Uterus (tissue), 4 donors: ENCODE measurements at places on chromosomes 7 and 10. TPM values are rescaled to one million over a fixed set of nuclear protein-coding genes. Genes with fewer than 3 reads are reported as not detected.

DNA sequence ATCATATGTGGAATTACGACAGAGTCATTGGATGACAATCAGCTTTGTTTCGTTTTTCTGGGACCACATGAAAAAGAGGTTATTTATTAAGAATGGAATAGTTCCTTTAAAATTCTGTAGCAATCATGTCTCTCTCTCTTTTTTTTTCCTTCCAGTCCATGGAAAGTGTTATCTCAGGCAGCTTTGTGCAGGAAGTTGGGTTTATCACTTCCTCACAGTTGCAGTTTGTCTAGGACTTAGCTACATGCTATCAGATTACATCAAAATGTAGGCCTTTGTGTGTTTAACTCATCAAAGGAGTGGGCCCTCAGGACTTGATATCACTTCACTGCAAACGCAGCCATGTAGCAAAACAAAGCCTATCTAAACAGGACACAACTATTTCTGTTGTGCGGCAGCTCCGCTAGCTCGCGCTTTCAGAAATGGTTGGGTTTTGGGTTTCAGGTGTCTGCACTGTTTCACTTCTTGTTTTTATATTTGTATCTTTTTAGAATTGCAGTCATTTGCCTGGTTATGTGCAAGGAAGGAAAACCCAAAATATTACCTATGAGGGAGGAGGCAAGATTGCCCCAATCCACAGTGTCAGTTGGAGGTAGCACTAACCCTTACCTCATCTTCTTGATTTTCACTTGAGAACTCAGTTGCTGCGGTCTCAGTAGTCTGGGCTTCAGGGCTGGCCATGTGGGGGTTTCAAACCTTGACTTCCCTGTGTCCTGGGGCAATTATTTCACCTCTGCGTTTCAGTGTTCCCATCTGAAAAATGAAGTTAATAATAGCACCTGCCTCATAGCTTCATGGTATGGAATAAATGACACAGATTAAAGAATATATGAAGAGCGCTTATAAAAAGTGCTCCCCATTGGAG is 66.7 kb downstream of the HHEX start:
- no peaks in the 10 kb centered on the region for H3K27me3 ChIP-seq
- no peaks in the 10 kb centered on the region for H3K4me1 ChIP-seq
- H3K4me3 ChIP-seq, result no peak overlapping the region
- DNase-seq, result no peak

DNA sequence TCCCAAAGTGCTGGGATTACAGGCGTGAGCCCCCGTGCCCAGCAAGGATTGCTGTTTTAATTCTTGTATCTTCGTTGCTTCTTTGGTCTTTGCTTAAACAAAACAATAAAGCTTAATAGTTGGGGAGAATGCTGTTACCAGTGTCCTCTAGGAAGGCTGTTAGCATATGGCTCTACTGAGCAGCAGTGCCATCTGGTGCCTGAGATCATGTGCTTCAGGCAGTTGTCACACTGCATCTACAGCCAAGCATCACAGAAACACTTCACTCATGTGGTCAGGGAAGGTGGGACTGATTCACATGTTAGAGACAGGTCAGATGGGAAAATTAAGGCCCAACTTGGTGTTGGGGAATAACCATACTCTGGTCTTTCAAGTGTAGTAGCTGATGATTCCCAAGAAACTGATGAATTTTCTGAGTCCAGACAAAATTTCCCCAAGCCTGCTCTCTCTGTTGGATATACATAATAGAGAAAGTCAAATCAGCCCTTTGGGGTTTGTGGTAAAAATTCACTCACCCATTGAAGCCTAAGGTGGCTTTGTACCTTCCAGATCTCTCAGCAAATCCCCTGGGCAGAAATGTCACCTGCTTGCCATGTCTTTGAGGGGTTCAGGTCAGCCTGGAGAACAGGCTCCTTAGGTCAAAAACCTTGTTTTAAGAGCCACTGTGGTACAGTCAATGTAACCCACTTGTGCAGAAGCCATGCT is 28.4 kb downstream of the UBE2D4 start:
- no peaks in the 10 kb centered on the region for H3K36me3 ChIP-seq
- H3K4me1 ChIP-seq, result no peaks in the 10 kb centered on the region
- no peak overlapping the region for H3K27ac ChIP-seq
- no peak overlapping the region for H3K4me3 ChIP-seq
- no peaks in the 10 kb centered on the region for H3K27me3 ChIP-seq

GRCh38 chr10:51862149-51862548 is 162.8 kb upstream of the CSTF2T start:
- no peak overlapping the region for H3K27ac ChIP-seq
- H3K36me3 ChIP-seq, result no peaks in the 10 kb centered on the region
- H3K4me3 ChIP-seq, result no peak overlapping the region
- no peak for DNase-seq
- H3K27me3 ChIP-seq, result no peaks in the 10 kb centered on the region

The LEP gene
- total RNA-seq, result not detected

GRCh38 chr7:88431882-88432281 is 125.2 kb upstream of the STEAP4 start:
- H3K27me3 ChIP-seq, result no peaks in the 10 kb centered on the region
- no peaks in the 10 kb centered on the region for H3K36me3 ChIP-seq
- no peak overlapping the region for H3K4me3 ChIP-seq
- H3K4me1 ChIP-seq, result no peaks in the 10 kb centered on the region
- H3K27ac ChIP-seq, result no peak overlapping the region
